CD4-positive, alpha-beta T cell treated with Interferon alpha-2 for 1 hour (primary cell): ENCODE measurements at places on chromosomes 2 and 18.

GRCh38 chr2:30404319-30405259 is 42.5 kb upstream of the LCLAT1 start:
- no peak for DNase-seq

DNA sequence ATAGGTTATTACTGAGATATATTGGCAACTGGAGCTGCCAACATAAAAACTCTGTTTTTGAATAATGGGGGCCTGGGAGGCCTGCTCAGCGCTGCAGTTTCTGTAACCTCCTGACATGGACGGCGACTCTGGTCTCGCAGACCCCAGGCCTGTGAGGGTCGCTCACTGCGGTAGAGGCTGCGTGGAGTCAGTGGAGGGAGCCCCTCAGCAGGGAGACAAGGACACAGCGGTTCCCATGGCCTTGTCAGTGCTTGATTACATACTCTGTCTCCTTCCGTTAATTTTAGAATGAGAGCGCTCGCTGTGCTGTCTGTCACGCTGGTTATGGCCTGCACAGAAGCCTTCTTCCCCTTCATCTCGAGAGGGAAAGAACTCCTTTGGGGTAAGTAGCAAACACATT is 858 bp downstream of the TPO start:
- no peak for DNase-seq

DNA sequence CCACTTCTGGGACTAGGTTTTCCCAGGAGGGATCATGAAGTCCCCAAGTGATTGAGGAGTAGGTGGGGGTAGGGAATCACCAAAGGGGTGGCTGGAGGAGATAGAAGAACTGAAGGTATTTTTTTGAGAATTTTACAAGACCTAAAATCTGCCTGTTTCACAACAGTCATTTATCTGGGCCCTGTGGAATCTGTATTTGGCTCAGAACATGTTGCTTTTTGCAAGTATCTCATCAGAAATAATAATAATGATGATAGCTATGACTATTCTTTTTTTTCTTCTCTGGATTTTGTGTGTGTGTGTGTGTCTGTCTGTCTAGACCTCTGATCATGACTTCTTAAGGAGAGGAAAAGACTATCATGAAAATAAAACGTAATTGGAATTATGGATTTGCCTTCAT is 13.9 kb downstream of the STON1 start:
- DNase-seq: no peak

GRCh38 chr2:54284826-54285225 is 28.8 kb upstream of the TSPYL6 start:
- no peak for DNase-seq

GRCh38 chr2:231198291-231199173 is at the start of gene ARMC9:
Gene ARMC9 (plus strand): TSS chr2:231198631. CDS start chr2:231206239, 7,608 bp downstream.
- DNase-seq: peak; percentile 76

DNA sequence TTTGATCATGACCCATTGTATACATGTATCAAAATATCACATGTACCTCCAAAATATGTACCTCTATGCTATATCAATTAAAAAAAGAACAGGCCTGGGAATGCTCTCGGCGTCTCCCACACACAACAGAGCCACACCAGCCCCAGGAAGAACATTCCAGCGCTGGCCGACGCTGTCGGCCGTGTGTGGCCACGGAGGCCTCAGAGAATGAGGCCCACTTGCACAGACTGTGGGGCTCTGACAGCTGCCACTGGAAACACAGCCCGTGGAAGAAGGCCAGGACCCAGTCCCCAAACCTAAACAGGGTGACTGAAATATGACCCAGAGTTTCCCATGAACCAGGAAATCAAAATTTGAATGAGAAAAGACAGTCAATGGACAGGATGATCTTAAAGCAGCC is 69.7 kb downstream of the EIPR1 start:
- DNase-seq: no peak

DNA sequence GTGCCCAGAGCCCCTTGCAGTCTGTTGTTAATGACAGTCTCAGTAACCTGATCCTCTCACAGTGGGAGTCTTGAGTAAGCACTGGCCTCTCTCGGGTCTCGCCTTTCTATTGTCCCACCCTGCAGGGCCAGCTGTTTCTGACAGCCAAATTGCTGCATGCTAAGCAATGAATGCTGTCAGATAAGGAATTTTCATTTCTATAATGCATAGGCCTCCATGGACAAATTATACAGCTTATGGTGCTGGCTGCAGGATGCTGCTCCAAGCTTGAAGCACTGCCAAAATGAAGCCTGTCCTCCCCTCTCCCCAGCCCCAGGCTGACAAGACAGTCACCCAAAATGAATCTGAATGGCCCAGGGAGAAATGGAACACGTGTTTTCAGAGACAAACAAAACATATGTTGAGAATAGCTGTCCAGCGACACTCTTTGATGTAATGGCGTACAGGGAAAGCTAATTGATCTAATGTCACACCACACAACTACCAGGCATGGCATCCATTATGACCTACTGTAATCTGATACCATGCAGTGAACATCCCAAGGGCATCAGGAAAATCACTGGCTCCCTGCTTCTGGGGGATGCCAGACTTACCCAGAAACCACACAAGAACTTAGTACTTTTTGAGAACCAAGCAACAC is 36.8 kb downstream of the ACVR1 start:
- no peak for DNase-seq

GRCh38 chr2:6806604-6807003 is 59.1 kb downstream of the CMPK2 start:
- no peak for DNase-seq

DNA sequence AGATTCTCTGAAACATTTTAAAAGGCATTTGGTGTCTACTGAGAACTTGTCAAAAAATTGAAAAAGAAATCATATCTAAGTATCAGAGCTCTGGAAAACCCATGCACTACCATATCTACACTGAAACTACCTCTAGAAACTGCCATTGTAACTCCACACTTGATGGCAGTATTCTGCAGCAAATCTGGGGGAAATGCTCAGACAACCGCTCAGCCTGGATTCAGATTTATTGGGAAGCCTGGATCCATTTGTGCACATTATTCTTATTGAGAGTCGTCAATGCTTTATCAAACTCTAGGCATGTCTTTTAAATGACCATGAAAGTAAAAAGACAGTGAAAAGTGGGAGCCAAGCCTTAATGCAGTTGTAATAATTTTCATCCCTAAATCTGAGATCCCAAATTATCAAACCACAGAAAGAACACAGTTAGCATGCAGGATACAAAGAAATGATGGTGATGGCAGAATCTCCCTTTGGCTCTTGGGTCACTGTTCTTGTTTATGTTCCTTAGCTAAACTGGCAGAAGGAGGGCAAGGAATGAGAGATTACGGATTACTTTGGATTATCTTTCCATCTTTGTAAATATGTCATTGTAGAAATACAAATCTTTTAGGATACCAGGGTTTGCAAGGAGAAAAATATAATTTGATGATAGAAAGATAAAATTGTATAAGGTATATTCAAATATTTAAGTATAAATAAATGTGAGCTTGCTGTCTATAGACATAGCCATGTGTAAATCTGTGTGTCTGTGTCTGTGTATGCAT is 512.1 kb upstream of the SYT4 start:
- no peak for DNase-seq

DNA sequence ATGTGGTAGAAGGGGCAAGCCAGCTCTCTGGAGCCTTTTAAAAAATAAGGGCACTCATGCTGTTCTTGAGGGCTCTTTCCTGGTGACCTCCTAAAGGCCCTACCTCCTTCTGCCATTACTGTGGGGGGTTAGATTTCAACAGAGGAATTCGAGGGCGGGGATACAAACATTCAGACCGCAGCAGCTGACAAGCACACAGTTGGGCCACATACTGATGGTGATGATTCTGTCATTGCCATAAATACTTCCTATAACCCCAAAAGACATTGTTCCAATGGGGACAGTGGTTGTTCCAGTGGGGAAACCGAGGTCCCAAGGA is 67.0 kb downstream of the TSHZ1 start:
- no peak for DNase-seq

GRCh38 chr2:112195167-112195766 is 57.1 kb downstream of the FBLN7 start:
- no peak for DNase-seq

- DNase-seq: no peak
These were observed 360.2 kb downstream of the SETBP1 start for GRCh38 chr18:45040879-45041278.

- no peak for DNase-seq
These were observed 17.0 kb upstream of the PKDCC start for GRCh38 chr2:42030829-42031228.

DNA sequence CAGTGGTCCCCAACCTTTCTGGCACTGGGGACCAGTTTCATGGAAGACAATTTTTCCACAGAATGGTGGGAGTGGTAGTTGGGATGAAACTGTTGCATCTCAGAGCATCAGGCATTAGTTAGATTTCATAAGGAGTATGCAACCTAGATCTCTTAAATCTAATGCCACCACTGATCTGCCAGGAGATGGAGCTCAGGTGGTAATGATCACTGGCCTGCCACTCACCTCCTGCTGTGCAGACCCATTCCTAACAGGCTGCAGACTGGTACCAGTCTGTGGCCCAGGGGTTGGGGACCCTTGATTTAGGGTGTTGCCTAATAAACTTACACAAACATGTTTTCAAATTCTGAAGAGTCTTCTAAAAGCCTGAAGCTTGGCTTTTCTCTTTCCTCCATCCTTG is 261.3 kb downstream of the CDH19 start:
- DNase-seq: no peak

GRCh38 chr2:39020383-39020782 is 100.5 kb downstream of the SOS1 start:
- no peak for DNase-seq

DNA sequence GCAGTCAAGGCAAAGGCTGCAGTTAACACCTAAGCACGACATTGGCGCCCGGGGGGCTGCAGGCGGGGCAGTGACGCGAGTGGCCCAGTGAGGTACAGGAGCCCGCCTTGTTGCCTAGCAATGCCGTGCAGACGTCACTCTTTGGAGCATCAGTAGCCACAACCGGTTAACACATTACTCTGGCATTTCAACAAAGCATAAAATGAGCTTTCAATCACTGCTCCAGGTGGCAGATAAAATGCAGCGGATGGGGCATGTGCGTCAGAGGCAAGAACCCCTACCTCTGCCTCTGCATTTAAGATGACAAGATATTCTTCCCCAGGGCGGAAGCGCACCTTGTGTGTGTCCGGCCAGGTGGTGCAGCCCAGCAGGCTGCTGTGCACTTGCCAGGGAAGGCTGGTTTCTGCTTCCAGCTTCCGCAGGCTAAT is 139.4 kb downstream of the MTCL1 start:
- no peak for DNase-seq

DNA sequence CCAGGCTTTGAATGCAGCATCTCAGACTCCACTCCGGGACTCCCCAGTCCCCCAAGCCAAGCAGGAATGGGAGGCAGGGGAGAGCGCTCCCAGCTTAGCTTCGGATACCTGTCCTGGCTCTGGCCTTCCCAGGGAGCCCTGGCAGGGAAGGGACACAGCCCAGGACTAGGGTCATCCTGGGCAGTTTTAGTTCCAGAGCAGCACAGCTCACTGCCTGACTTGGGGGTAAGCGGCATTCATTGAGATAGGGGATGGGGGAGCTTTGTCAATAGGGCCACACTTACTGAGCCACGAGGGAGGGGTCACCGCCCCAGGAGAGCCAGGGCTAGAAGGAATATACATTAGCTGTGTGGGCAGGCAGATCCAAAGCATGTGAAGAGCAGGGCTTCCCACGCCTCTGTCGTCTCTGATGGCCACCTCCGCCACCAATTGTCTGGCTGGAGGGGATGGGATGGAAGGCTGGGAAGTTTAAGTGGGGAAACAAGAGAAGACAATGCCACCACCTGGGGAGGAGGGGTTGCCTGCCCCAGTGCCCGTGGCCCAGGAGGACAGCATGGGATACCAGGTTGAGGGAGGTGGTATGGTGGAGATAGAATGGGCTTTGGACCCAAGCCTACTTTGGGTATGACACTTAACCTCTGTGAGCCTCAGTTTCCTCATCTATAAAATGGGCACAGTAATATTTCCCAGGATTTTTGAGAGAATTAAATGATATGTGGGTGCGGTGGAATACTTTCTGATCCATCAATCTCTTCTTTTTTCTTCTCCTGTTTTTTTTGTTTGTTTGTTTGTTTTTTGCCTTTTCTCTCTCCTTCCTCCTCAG is 40.2 kb downstream of the SCTR start:
- no peak for DNase-seq

DNA sequence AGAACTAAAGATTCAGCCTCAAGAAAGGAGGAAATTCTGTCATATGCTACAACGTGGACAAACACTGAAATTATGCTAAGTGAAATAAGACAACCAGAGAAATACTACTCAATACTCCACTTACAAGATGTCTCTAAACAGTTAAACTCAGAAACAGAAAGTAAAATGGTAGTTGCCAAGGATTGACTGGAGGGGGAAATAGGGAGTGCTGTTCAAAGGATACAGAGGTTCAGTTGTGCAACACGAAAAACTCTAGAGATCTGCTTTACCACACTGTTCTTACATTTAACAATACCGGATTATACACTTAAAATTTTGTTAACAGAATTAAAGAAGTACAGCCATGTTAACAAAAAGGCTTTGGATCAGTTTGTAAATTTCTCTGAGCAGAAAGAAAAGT is 39.8 kb upstream of the C2orf15 start:
- no peak for DNase-seq

DNA sequence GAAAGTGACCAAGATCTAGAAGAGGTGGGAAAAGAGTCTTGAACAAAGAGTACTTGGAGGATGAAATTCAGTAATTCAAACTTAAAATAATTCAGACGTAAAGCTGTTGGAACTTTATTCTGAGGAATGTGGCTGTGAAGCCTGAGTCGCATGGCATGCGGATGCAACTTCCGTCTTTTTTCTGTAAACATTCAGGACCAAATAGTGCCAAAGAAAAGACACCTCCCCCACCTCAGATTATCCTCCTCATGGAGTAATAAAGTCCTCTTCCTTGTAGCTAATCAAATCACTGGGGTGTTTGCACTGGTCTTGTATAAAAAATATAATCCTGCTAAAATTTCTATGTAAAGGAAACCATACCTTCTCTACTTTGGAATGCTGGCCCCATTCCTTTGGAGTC is 790.4 kb downstream of the TSN start:
- DNase-seq: no peak

DNA sequence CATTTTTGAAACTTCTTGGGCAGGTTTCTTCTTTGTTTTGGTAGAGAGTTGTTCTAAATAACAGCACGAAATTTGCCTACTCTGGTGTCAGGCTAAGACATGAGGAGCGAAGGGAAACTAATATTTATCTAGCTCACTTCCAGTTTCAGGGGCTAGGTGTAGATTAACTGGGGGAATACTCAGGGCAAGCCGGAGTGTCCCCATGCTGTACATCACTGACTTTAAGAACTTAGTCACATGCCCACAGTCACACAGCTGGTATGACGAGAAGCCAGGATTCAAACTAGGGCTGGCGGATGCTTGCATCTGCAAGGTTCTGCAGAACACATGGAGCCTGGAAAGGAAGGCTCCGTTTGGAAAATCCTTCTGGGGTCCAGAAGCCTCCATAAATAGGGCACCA is 133.3 kb downstream of the ALPK2 start:
- DNase-seq: no peak

- no peak for DNase-seq
These were observed 290.4 kb upstream of the ZC3H15 start for GRCh38 chr2:186195696-186196095.
